ENCODE measurements at places on chromosomes 6 and 20.

- DNase-seq: no peak
Observed at GRCh38 chr6:141415896-141416295, 716.8 kb upstream of the GJE1 start.

GRCh38 chr6:136362421-136363356, 73.0 kb upstream of the BCLAF1 start:
- DNase-seq: no peak

DNA sequence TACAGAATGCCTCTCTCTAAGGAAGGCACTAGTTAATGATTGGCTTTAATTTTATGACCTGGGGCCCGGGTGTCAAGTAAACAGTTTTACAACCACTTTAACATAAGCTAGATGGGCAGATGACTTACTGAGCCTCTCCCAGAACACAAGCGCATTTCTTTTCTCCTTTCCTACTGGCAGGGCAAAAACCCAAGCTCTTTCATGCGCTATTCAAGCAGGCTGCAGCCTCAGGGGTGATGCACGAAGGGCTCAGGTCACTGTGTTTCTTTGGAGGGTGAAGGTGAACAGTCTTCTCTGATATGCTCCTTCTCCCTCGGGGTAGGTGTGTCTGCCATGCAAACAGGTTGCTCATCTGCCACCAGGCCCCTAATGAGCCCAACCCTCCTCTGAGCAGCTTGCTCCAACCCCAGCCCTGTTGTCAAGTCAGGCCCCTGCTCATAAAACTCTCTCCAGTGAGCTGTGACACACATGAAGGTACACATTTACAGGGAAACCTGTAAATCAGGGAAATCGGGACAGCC, 73.5 kb upstream of the CDH4 start:
- DNase-seq: no peak

- no peak for DNase-seq
Observed at GRCh38 chr6:71364889-71365542, 76.4 kb downstream of the OGFRL1 start.

- DNase-seq: no peak
Observed at GRCh38 chr6:108778421-108779186, 69.6 kb upstream of the ARMC2 start.

GRCh38 chr6:71330501-71330900, 41.9 kb downstream of the OGFRL1 start:
- no peak for DNase-seq

GRCh38 chr6:53894091-53894490, 99.3 kb downstream of the LRRC1 start:
- DNase-seq: peak; percentile 0

DNA sequence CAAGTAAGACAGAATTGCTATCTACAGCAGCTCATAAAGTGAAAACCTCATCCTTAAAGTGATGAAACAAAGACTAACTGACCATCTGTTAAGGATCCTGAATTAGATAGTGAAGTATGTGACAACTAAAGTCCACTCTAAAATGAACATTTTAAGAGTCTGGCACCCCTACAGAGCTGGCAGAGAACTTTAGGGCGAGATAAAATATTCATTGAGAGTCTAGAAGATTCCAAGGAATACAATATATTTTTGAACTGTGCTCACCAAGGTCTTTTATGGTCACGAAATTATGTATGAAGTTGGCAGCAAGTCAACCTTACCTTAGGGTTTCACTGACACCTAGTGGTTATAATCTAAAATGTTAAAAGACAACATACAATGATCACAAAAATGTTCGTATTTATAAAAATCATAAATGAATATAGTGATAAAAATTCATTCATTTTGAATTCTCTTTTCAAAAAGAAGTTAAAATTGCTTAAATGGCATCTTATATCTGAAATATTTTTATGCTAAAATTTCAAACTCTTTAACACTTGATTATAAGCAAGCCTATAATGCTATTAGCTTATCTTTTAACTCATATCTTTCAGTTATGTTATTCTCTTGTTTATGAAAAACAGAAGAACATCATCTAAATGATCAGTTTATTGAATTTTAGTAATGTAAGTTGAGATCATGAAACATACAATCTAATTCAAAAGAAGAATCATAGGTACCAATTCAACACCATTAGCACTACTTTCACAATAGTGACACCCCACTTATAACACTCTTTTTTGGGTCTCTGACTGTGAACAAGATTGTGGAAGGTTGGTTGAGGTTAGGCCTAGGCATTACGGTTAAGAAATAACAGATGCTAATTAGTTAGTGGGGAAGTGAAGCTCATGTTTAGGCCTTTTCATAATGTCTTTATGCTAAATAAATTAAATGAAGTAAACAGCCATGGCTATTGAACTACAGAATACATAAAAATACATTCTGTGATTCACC, 27.5 kb downstream of the RSPH3 start:
- DNase-seq: no peak

DNA sequence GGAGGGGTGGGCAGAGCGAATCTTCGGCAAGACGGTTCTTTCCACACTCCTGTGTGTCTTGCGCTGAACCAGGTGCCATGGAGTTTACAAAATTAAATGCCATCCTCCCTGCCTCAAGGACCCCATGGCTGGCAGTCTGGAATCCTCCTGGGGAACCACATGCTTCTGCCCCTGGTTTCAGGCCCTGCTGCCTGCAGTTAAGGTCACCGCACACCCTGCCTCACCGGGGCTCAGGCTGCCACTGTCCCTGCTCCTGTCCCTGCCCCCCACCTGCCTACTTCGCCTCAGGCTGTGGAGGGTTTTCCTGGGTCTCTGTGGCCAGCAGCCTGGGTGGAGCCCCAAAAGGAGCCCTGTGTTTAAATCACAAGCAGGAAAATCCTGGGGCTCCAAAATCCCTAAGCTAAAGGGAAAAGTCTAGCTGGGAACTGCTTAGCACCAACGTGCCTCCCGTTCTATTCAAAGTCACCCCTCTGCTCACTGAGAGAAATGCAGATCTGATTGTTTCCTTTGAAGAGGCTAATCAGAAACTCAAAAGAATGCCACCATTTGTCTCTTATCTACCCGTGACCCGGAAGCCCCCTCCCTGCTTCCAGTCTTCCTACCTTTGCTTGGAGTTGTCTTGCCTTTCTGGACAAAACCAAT, 10.6 kb upstream of the TTLL2 start:
- no peak for DNase-seq

DNA sequence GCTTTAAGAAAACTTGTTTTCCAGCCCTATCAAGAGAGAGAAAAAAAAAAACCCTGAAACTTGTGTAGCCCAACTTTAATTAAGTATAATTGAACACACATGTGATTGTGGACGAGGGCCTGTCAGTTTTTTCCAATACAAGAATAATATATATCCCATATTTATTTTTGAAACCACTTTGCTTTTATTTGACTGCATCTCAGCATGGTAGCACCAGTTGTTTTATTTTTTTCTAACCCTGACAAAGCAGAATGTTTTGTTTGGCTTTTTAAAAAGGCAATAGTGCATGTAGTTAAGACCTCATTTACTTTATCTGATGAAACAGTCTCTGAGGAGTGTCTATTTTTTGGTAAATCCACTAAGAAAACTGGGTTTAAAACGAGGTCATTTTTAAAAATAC, 257.7 kb downstream of the CDKAL1 start:
- DNase-seq: no peak

GRCh38 chr6:154578004-154578559, 67.6 kb upstream of the CNKSR3 start:
- DNase-seq: no peak

GRCh38 chr20:60036746-60037499, 78.7 kb downstream of the CDH26 start:
- no peak for DNase-seq

DNA sequence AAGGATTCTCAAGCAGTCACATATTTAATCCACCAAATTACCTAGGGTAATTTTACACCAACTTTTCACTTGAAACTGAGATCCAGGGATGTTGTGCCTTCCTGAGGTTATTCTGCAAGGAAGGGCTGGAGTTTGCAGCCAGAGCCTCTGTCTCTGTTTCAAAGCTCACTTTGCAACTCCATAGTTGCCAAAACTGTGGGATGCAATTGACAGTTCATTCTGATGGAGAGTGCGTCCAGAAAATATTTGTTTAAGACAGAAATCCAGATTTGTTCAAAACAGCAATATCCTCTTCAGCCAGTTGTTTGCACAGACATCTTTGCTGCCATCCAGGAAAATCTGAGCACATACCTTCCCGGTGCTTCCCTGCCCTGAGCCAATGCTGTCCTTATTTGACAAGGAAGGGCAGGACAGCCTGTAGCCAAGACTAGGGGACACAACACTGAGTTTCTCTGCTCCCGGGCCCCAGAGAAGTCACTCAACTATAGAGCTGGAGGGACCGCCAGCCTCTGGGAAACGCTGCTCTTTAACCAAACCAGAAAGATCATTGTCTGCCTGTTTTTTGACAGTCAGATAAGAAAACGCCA, 297.4 kb downstream of the HIVEP2 start:
- no peak for DNase-seq

DNA sequence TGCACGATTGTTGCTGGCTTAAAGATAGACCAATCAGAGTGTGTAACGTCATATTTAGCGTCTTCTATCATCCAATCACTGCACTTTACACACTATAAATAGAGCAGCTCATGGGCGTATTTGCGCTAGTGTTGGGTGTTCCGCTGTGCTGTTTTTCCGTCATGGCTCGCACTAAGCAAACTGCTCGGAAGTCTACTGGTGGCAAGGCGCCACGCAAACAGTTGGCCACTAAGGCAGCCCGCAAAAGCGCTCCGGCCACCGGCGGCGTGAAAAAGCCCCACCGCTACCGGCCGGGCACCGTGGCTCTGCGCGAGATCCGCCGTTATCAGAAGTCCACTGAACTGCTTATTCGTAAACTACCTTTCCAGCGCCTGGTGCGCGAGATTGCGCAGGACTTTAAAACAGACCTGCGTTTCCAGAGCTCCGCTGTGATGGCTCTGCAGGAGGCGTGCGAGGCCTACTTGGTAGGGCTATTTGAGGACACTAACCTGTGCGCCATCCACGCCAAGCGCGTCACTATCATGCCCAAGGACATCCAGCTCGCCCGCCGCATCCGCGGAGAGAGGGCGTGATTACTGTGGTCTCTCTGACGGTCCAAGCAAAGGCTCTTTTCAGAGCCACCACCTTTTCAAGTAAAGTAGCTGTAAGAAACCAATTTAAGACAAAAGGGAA, 57.9 kb downstream of the TRIM38 start:
- DNase-seq: peak; percentile 71

- DNase-seq: no peak
Observed at GRCh38 chr6:31157513-31158139, at the start of gene CCHCR1. TSS of gene CCHCR1 (minus strand) at chr6:31157802. CDS start at chr6:31157600, 202 bp downstream.
